H9 (cell line): ENCODE measurements at places on chromosomes 1 and 21. TPM values are rescaled to one million over a fixed set of nuclear protein-coding genes. Genes with fewer than 3 reads are reported as not detected.

- no peaks in the 10 kb centered on the region for H3K27me3 ChIP-seq
- H3K4me1 ChIP-seq, result peaks cover 5% of the 10 kb centered on the region; the same call in 1 of the 2 replicates
- H3K27ac ChIP-seq, result no peak overlapping the region
- DNase-seq, result no peak
Measured at GRCh38 chr1:43492826-43493225, 37.9 kb upstream of the PTPRF start.

The EFCAB7 gene
- 3.0 and 4.2 TPM in 2 replicates for total RNA-seq

GRCh38 chr1:230076121-230076520 lies 9.1 kb downstream of the GALNT2 start:
- H3K4me3 ChIP-seq, result no peak overlapping the region
- DNase-seq, result no peak
- no peak overlapping the region for H3K27ac ChIP-seq

The PARS2 gene
- total RNA-seq, result 10.2 and 10.6 TPM in 2 replicates

The ERG gene
- 0.11 and 0.18 TPM in 2 replicates for total RNA-seq

- H3K36me3 ChIP-seq, result no peaks in the 10 kb centered on the region
- H3K4me1 ChIP-seq, result no peaks in the 10 kb centered on the region
- no peak for DNase-seq
Measured at GRCh38 chr1:199176713-199177112, 537.9 kb downstream of the PTPRC start.

DNA sequence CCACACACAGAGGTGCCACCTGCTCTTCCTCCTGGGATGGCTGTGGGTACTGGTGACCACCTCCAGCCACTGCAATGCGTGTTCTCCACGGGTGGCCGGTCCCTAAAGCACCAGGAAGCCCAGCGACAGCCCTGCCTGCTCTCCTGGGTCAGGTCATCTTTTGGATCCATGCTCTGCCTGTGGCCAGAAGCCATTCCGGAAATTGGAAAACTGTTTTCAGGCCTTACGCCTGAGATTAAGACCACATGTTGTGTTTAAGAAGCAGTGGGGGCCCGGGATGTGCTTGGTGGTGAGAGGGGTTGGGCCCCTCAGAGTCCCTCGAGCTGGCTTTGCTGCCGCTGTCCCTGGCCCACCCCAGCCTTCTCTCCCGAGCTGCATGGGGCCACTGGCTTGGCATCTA lies 150.8 kb downstream of the PEX14 start:
- no peak overlapping the region for H3K4me3 ChIP-seq
- peaks cover 3% of the 10 kb centered on the region; the same call in 1 of the 3 replicates for H3K36me3 ChIP-seq
- DNase-seq, result peak; percentile 18
- no peaks in the 10 kb centered on the region for H3K27me3 ChIP-seq
- no peaks in the 10 kb centered on the region for H3K4me1 ChIP-seq

- DNase-seq, result no peak
- no peaks in the 10 kb centered on the region for H3K36me3 ChIP-seq
- H3K4me3 ChIP-seq, result peak overlapping the region; percentile 93
- peaks cover 9% of the 10 kb centered on the region; the same call in 1 of the 2 replicates for H3K4me1 ChIP-seq
Measured at GRCh38 chr1:84688463-84689061, 1.7 kb downstream of the SSX2IP start.

The CSF1 gene
- total RNA-seq, result 2.3 and 3.2 TPM in 2 replicates

The SYDE2 gene
- total RNA-seq, result 12.1 and 12.4 TPM in 2 replicates

The RIIAD1 gene
- 1.4 TPM in 1 of 2 replicates, not detected in the other for total RNA-seq

- peak; percentile 46 for DNase-seq
- no peaks in the 10 kb centered on the region for H3K27me3 ChIP-seq
- peaks cover 5% of the 10 kb centered on the region; the same call in 1 of the 2 replicates for H3K36me3 ChIP-seq
- H3K27ac ChIP-seq, result no peak overlapping the region
Measured at GRCh38 chr1:224800486-224801119, 128.9 kb upstream of the DNAH14 start.

DNA sequence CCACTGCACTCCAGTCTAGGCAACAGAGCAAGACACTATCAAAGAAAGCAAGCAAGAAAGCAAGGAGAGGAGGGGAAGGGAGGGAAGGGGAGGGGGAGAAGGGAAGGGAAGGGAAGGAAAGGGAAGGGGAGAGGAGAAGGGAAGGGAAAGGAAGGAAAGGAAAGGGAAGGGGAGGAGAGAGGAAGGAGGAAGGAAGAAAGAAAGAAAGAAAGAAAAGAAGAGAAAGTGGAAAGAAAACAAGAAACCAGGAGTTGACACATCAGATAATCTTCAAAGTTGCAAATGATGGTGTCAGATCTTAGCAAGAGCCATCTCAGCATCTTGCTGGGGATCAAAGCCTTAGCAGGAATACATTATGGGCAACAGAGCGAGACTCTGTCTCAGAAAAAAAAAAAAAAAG lies 14.9 kb upstream of the CDA start:
- H3K4me1 ChIP-seq, result no peaks in the 10 kb centered on the region
- H3K4me3 ChIP-seq, result no peak overlapping the region
- H3K36me3 ChIP-seq, result no peaks in the 10 kb centered on the region

DNA sequence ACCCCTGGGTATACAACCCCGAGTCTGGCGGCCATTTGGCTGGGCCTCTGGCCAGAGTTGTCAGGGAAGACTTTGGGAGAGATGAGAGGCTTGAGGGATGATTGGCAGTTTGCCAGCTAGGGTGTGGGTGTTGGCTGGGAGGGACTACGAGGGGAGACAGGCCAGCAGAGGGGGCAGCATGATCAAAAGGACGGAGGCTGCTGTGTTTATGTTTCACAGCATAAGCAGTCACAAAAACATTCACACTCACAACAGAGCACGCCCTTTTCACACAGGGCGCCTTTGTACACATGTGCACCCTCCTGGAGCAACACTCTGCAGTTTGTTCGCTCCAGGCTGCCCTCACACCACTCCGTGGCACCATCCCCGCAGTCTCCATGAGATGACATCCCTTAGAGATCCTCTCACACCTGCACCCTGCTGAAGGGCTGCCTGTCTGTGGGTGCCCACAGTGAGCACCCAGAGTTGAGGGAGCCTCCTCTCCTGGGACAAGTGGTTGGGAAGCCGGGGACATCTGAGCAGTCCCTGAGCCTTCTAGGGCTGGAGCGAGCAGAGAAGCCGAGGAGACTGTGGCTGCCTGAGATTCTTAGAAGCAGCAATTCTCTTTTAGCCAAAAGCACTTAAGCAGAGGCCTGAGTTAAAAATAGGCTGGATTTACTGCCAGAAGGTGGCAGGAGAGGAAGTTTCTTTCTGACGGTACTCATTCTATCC lies 15.4 kb downstream of the EFNA3 start:
- H3K27ac ChIP-seq, result no peak overlapping the region
- no peaks in the 10 kb centered on the region for H3K4me1 ChIP-seq
- H3K36me3 ChIP-seq, result no peaks in the 10 kb centered on the region
- H3K27me3 ChIP-seq, result peaks cover 2% of the 10 kb centered on the region; the same call in 1 of the 2 replicates
- no peak overlapping the region for H3K4me3 ChIP-seq

DNA sequence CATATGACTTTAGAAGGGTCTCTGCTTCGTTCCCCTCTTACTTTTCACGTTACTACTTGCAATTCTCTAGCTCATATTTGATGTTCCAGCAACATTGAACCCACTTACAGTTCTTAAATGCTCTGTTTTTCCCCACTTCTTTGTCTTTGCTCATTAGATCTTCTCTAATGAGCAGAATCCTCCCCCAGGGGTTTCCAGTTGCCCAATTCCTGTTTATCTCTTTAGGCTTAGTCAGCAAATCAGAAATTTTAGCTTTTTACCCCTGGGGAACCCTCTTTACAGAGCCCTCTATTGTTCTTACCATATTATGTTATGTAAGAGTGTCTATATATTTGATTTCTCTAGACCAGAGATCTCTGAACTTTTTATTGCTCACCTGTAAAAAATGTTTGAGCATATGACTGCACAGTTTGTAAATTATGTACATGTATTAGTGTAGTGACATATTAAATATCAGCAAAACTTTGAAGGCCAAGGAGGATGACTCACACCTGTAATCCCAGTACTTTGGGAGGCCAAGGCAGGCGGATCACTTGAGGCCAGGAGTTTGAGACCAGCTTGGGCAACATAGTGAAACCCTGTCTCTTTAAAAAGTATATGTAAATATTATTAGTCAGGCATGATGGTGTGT lies 71.4 kb downstream of the FNBP1L start:
- H3K4me3 ChIP-seq, result no peak overlapping the region
- H3K4me1 ChIP-seq, result no peaks in the 10 kb centered on the region; the same call in 1 of the 2 replicates
- DNase-seq, result no peak

- no peaks in the 10 kb centered on the region for H3K27me3 ChIP-seq
- no peak within 1 kb of the TSS for H3K27ac ChIP-seq
- H3K4me3 ChIP-seq, result no peak within 1 kb of the TSS
Measured at GRCh38 chr1:26317612-26318337, at the start of gene CD52. TSS of gene CD52 (plus strand) at chr1:26317958. CDS start at chr1:26318018, 60 bp downstream.

The RER1 gene
- total RNA-seq, result 110 and 118 TPM in 2 replicates

DNA sequence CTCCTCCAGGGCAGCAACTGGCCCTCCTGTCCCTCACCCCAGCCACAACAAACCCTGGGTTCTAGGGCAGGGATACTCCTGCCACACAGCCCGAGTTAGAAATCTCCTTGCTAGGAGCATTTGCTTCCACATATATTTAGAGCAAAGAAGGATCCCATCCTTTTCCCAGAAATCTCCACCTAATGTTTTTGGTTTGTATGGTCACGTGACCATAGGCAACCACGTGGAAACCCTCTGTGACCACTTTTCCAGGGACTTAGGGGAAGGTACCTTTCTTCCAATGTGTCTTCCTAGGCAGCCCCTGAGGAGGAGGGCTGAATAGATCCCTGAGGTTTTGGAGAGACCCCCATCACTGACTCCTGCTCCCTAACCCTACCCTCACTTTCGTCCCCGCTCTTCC lies 25.5 kb downstream of the VANGL2 start:
- no peaks in the 10 kb centered on the region for H3K27me3 ChIP-seq
- H3K4me1 ChIP-seq, result no peaks in the 10 kb centered on the region
- no peak overlapping the region for H3K27ac ChIP-seq
- peaks cover 26% of the 10 kb centered on the region; the same call in 2 of the 3 replicates for H3K36me3 ChIP-seq
- no peak for DNase-seq

The SPRR2B gene
- not detected in 2 replicates for total RNA-seq

DNA sequence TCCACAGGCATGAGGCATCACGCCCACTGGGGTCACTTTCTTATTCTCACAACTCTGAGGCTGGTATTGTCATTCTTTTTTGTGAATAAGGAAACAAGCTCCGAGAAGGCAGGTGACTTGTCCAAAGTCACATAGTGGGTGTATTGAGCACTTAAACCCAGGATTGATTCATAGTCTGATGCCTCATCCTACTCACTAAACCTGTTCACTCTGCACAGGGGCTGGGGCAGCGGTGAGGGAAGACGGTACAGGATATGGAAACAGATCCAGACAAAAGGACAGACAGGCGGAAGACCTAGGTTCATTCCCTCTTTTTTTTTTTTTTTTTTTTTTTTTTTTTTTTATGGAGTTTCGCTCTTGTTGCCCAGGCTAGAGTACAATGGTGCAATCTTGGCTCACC lies 56.6 kb downstream of the NKAIN1 start:
- H3K4me3 ChIP-seq, result no peak overlapping the region
- no peak for DNase-seq
- no peaks in the 10 kb centered on the region for H3K27me3 ChIP-seq
- H3K27ac ChIP-seq, result no peak overlapping the region

DNA sequence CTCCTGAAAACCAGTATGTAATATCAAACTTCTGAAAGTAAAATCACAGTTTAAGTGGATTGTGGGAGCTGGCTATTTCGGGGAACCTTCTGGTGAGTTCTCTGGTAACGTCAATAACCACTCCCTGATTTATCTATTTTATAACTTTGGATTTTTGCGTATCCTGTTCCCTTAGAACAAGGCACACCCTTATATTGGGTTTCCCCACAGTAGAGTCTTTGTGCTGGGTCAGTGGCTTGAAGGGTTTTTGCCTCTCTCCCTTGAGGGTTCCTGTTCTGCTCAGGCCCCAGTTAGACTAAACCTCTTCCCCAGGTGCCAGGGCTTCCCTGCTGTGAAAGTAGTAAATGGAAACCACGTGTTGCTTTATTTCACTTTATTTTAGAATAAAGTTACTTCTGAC lies 21.3 kb downstream of the CCN1 start:
- H3K27me3 ChIP-seq, result no peaks in the 10 kb centered on the region
- no peak for DNase-seq
- no peak overlapping the region for H3K27ac ChIP-seq
- peaks cover 13% of the 10 kb centered on the region for H3K4me1 ChIP-seq
- peaks cover 5% of the 10 kb centered on the region; the same call in 2 of the 3 replicates for H3K36me3 ChIP-seq

- H3K36me3 ChIP-seq, result no peaks in the 10 kb centered on the region
- H3K4me3 ChIP-seq, result no peak overlapping the region
- peaks cover 2% of the 10 kb centered on the region; the same call in 1 of the 2 replicates for H3K4me1 ChIP-seq
- DNase-seq, result no peak
Measured at GRCh38 chr21:35219291-35219690, 170.2 kb upstream of the RUNX1 start.

The KRTAP10-10 gene
- total RNA-seq, result not detected in 2 replicates

GRCh38 chr1:224458996-224459395 lies 24.4 kb upstream of the WDR26 start:
- H3K4me1 ChIP-seq, result no peaks in the 10 kb centered on the region
- DNase-seq, result no peak

- H3K27ac ChIP-seq, result no peak overlapping the region
- H3K27me3 ChIP-seq, result no peaks in the 10 kb centered on the region; the same call in 1 of the 2 replicates
- no peak overlapping the region for H3K4me3 ChIP-seq
- no peaks in the 10 kb centered on the region for H3K4me1 ChIP-seq
- no peaks in the 10 kb centered on the region for H3K36me3 ChIP-seq
- no peak for DNase-seq
Measured at GRCh38 chr1:66757722-66758240, 5.5 kb downstream of the DYNLT5 start.

- no peaks in the 10 kb centered on the region for H3K36me3 ChIP-seq
- no peak for DNase-seq
- no peak overlapping the region for H3K27ac ChIP-seq
- H3K27me3 ChIP-seq, result no peaks in the 10 kb centered on the region
- H3K4me1 ChIP-seq, result peaks cover 3% of the 10 kb centered on the region
Measured at GRCh38 chr21:21102896-21103295, 104.7 kb downstream of the NCAM2 start.

DNA sequence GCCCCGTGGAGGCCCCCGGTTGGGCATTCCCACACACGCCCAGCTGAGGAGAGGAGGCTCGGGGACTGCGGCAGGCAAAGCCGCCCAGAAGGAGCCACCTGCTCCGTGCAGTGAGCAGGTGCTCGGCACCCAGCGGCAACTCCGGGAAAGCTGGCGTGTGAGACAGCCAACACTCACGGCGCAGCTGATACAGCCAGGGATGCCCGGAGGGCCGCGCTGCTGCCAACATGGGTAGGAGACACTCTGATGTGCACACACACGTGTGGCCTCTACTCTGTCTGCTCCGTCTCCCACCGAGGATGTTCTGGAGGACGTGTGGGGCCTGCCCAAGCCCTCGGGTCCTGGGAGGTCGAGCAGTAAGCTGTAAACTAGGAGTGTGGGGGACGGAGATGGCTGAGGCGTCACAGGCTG lies 12.9 kb downstream of the MORN1 start:
- DNase-seq, result no peak
- H3K27me3 ChIP-seq, result no peaks in the 10 kb centered on the region
- H3K4me1 ChIP-seq, result no peaks in the 10 kb centered on the region
- H3K4me3 ChIP-seq, result no peak overlapping the region
- H3K36me3 ChIP-seq, result no peaks in the 10 kb centered on the region

- no peak overlapping the region for H3K27ac ChIP-seq
- H3K27me3 ChIP-seq, result no peaks in the 10 kb centered on the region
- DNase-seq, result peak; percentile 40
- peaks cover 2% of the 10 kb centered on the region for H3K36me3 ChIP-seq
- H3K4me3 ChIP-seq, result no peak overlapping the region
- H3K4me1 ChIP-seq, result no peaks in the 10 kb centered on the region
Measured at GRCh38 chr1:233790662-233791371, 113.7 kb upstream of the SLC35F3 start.
